Activated CD4-positive, alpha-beta T cell treated with anti-CD3 and anti-CD28 coated beads, Interleukin-2, amount 10 ng/mL, durations not matched to agents 7 days and 5 days (primary cell): ENCODE measurements at places on chromosomes 7 and 10.

GRCh38 chr10:117736655-117737054 lies 194.1 kb downstream of the EMX2 start:
- DNase-seq: no peak

GRCh38 chr7:44471436-44471835 lies 19.0 kb downstream of the NUDCD3 start:
- DNase-seq: no peak

- DNase-seq: no peak
Measured at GRCh38 chr10:59179068-59179467, 2.6 kb downstream of the PHYHIPL start.

DNA sequence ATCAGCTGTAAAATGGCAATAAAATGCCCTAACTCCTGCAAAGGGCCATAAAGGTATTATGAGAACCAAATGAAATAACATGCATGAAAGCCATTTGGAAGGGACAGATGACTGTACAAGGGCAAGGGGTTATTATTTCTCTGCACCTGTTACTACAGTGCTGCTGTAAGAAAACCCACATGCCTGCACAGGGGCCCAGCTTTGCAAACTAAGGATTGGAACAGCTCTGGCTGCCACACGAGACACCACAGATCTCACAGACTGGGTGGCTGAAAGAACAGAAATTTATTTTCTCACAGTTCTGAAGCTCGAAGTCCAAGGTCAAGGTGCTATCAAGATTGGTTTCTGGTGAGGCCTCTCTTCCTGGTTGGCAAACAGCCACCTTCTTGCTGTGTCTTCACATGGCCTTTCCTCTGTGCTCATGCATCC lies 409.0 kb upstream of the NRP1 start:
- no peak for DNase-seq

DNA sequence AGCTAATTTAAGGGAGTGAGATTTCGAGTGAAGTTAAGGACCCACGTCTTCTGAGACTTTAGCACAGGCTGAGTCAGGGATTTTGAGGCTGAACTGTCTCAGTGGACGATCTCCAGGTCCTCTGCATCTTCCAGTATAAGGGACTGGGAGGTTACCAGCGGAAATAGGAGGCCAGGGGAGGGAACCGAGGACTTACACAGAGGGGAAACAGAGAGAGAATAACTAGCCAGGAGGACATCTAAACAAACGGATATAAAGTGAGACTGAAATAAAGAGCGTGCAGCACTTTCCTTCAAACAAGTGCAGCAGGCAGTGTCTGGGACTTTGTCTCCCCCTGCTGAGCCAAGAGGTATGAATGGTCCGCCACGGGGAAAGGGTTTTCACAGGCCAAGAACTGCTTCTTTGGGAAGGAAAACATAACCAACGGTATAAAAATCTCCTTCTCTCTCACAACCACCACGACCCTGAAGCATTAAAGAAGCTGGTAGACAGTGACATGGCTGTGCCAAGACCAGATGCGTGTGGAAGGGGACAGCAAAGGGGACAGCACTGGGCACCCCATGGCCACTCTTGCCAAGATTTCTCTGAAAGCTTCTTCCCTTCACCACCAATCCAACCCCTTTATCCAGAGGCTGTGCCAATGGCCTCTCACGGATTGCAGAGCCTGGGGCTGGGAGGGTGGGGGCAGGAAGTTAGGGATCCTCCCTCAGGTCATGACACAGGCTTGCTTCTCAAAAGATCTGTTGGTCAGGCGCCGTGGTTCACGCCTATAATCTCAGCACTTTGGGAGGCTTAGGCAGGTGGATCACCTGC lies 72.0 kb downstream of the SLC37A3 start:
- peak; percentile 67 for DNase-seq

DNA sequence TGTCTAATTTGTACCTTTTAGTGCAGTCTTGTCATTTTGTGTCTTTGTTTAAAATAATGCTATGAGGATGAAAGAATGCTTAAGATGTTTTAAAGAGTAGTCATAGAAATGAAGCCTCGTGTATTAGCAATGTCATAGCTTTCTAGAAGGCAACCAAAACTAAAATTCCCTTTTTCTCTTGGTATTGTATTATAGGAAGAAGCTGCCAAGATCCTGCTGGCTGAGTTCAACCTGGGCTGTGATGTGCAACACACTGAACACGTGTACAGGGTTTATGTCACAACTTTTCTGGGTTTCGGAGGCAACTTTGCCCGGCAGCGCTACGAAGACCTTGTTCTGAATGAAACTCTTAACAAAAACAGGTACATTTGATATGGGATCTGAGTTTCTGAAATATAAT lies 36.2 kb downstream of the COX15 start:
- no peak for DNase-seq

DNA sequence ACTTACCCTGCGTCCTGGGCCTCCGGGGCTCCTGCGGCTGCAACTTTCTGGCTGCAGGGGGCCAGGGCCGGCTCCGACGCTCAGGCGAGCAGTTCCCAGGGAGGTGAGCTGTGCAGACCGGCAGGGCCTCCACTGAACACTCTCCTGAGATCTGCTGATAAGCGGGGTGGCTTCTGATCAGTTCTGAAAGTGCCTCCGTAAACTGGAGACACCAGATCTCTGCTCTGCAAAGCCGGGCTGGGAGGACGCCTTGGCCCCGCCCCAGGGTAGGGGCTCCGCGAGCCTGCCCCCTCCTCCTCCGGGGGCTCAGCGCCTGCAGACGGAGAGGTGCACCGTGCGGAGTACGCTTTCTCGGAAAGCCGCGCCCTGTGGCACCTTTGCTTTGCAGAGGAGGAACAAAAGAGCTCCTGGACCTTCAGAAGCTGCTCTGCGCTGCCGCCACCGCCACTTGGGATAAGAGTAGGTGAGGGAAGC lies 141.3 kb upstream of the VKORC1L1 start:
- peak; percentile 39 for DNase-seq

GRCh38 chr10:112223725-112224124 lies 40.2 kb upstream of the GPAM start:
- no peak for DNase-seq

GRCh38 chr10:50452603-50453002 lies 171.2 kb downstream of the SGMS1 start:
- DNase-seq: no peak

DNA sequence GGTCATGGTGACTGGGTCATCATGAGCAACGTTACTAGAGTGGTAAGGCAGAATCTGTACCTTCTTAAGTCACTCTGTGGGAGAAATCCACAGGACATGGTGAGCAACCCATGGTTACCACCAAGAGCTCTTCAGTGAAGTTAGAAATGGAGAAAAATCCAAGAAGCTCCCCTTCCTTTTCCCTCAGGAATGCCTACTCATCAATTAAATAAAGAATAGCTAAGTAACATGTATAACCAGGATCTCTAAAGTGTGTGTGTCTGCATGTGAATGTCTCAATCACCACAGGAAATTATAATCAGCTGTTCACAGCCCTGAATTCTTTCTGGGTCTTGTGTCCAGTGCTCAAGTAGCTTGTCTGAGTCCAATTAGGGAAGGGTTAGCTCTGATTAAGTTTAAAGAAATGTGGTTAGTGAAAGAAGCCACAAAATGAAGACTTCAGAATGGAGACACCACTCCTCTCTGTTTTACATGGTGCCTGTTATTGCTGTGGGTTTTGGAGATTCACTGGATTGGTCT lies 73.2 kb downstream of the SEM1 start:
- no peak for DNase-seq

- DNase-seq: no peak
Measured at GRCh38 chr7:31948029-31948428, 122.2 kb downstream of the PDE1C start.

DNA sequence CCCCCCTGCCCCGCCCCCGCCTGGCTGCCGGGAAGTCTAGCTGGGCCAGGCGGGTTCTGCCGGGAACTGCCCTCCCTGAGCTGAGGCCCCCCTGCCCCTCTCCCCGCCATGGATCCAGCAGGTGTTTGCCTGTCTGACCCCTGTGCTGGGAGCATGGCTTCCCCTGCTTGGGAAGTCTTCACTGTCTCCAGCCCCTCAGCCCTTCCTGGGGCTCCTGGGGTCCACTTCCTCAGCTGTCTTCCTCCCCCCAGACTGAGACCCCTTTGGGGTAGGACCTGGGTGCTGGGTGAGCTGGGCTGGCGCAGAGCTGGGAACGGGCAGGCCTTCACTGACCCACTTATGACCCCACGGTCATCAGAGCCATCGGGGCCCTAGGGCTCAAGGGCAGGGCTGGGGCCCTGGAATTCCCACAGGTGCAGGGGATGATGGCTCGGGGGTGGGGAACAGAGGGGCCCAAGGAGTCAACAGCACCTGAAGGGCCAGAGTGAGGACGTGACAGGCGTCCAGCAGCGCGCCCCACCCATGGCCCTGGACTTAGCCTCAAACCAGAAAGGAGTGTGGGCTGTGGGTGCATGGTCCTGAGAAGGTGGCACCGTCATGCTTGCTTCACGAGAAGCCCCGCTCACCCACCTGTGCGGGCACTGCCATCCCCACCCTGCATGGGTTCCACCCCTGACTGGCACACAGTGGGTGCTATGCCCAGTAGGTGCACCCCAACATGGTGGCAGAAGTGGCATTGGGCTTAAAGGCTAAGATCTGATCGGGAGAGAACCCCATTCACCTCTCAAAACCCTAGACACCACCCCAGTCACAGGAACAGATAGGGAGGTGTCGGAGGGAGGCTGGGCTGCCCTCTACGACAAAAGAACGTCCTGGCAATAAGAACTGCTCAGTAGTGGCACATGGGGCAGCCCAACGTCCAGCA lies 16.2 kb upstream of the TNRC18 start:
- no peak for DNase-seq

DNA sequence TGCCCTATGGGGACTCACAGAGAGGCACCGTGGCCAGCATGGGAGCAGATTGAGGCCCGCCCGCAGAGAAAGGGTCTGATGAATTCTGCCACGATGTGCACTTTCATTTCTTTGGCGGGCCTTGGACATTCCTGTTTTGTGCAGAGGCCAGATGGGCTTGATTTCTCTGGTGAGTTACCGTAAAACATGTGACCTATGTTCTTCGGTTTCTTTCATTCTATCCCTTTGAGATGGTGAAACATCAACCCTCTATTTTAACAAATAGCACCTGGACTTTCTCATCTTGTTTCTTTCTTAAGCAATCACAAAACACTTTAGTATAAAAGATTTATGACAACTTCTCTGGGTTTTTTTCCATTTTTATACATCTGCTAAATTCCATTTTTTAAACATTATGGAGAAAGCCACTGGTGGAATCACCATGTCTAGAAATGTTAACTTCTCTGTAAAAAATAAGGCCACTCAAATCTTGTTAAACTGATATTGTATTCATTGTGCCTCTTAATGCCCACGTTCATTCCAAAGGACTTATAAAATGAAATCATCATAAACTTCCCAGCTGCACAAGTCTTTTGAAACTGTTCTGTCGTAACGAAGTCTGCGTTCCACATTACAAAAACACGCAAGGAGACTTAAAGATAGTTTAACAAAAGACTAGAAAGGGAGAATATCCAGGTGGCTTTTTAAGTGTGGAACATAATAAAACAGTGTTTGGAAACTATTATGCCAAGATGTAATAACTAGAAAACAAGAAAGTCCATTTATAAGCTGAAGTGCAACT lies 21.4 kb upstream of the ODAD2 start:
- no peak for DNase-seq

- no peak for DNase-seq
Measured at GRCh38 chr10:29157321-29157720, 131.5 kb upstream of the LYZL1 start.

- no peak for DNase-seq
Measured at GRCh38 chr7:154817224-154817896, 185.6 kb downstream of the PAXIP1 start.

GRCh38 chr10:107865691-107866090 lies 701.2 kb upstream of the SORCS1 start:
- DNase-seq: no peak

- no peak for DNase-seq
Measured at GRCh38 chr7:17732083-17732482, 208.2 kb downstream of the SNX13 start.

DNA sequence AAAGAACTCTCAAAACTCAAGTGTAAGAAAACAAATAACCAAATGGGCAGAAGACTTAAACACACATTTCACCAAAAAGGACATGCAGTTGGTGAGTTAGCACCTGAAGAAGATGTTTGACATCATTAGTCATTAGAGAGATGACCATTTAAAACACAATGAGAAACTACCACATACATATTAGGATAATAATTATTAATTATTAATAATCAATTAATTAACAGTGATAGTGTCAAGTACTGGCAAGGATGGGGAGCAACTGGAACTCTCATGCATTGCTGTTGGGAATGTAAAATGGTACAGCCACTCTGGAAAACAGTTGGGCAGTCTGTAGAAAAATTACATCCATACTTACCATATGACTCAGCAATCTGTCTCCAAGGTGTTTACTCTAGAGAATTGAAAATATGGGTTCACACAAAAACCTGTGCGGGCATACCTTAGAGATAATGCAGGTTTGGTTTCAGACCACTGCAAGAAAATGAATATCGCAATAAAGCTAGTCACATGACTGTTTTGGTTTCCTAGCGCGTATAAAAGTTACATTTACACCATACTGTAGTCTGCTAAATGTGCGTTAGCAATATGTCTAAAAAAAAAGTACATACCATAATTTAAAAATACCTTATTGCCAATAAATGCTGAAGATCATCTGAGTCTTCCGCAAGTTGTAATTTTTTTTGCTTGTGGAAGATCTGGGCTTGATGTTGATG lies 30.3 kb downstream of the ARID5B start:
- no peak for DNase-seq

DNA sequence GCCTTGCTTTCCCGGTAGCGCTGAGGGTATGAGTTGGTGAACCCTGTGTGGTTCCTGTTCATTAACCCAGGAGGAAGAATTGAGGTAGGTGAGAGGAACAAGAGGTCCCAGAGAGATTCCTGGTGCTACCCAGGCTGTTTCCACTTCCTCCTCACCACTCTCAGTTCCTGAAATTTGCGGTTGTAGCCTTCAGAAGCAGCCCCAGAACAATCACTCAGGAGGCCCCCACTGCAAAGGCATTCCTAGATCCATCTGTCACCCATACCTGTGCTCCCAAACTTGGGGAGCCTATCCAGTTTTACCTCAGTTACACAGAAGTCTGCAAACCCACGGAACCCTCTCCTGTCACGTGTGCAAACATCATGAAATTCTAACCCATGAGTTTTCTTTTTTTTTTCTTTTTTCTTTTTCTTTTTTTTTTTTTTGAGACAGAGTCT lies 9.0 kb upstream of the PIP4K2A start:
- no peak for DNase-seq

GRCh38 chr7:37083311-37084096 lies 359.2 kb upstream of the AOAH start:
- DNase-seq: no peak

- no peak for DNase-seq
Measured at GRCh38 chr7:75953431-75953830, 38.5 kb downstream of the POR start.

GRCh38 chr7:126485791-126486190 lies 767.0 kb downstream of the GRM8 start:
- no peak for DNase-seq

GRCh38 chr10:11515596-11516430 lies 95.6 kb downstream of the USP6NL start:
- peak; percentile 70 for DNase-seq

DNA sequence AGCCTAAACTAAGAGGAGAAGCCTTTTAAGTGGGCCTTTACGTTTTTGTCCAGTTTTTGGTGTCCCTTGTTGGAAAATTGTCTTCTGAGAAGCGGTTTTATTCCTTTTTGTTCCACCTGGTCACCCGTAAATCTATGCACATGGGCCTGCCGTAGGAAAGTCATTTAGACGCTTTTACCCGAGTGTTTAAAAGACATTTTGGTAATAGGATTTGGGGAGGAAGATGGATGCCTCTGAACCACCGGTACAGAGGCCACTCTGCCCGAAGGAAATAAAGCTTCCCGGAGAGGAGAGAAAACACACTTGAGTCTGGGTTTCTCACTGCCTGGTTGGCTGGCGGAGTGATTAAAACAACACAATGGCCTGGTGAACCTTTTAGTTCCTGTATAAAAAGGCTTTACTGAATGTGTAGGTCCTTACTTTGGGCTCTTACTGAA lies 760 bp downstream of the THNSL1 start:
- peak; percentile 21 for DNase-seq
